GM23338 (cell line): ENCODE measurements at places on chromosomes 3 and 15. TPM values are rescaled to one million over a fixed set of nuclear protein-coding genes. Genes with fewer than 3 reads are reported as not detected.

DNA sequence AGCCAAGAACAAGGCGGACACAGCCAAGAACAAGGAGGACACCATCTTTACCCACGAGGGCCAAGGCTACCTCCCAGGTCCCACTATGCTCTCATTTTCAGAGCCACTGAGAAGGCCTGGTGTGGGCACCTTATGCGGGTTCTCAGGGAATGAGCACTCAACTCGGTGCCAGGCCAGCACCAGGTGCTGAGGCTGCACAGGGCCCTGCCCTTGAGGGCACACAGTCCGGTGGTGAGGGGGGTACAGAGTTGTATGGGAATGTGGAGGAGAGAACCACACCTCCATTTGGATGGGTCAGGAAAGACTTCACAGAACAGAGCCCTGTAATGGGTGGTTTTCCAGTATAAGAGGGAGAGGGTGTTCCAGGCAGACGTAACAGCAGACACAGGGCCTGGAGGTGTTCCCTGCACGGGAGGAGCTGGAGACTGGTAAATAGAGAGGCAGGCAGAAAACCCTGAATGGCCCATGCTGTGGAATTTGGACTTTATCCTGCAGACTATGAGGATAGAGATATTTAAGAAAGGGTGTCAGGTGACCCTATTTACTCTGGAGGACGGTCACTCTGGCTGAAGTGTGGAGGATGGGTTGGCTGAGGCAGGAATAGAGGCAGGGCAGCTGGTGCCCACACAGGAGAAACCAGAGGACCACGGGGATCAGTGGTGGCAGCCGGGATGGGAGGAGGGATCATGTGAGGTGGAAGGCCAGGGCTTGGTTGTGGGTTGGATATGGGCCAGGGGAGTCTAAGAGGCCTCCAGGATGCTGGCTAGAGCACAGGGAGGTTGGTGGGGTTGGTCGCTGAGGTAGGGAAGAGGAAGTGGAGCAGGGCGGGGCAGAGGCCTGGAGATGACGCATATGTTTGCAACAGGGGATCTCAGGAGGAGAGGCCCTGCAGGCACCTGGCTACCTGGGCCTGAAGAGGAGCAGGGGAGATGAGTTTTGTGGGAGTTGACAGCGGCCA lies 34.6 kb downstream of the CRABP1 start:
- H3K36me3 ChIP-seq, result no peaks in the 10 kb centered on the region
- H3K27me3 ChIP-seq, result no peaks in the 10 kb centered on the region
- no peak overlapping the region for H3K4me3 ChIP-seq
- H3K4me1 ChIP-seq, result no peaks in the 10 kb centered on the region
- DNase-seq, result no peak

CLRN1 gene
- total RNA-seq, result 0.69 and 0.93 TPM in 2 replicates

ITGB5 gene
- total RNA-seq, result 242 and 269 TPM in 2 replicates

PLSCR2 gene
- not detected in 2 replicates for total RNA-seq

DNA sequence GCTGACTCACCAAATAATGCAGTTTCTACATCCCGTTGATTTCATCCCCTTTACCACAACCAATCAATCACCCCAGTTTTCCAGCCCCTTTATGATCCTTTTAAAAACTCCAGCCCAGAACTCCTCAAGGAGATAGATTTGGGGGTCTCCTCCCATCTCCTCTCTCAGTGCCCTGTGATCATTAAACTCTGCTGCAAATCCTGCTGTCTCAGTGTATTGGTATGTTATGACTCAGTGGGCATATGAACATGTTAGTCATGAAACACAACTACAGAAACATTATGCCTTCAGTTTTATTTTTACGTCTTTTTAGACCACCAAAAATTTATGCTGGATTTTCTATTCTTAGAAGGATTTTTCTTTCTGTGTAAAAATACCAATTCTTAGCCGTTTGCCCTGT lies 213.7 kb downstream of the DIPK2A start:
- 0 out of 2 replicates have a peak, but pooled peaks cover 4% of the 10 kb centered on the region for H3K4me1 ChIP-seq
- H3K27ac ChIP-seq, result no peak overlapping the region
- no peaks in the 10 kb centered on the region for H3K27me3 ChIP-seq
- no peak for DNase-seq
- no peak overlapping the region for H3K4me3 ChIP-seq

WDR49 gene
- 0.08 and 1.4 TPM in 2 replicates for total RNA-seq

DNA sequence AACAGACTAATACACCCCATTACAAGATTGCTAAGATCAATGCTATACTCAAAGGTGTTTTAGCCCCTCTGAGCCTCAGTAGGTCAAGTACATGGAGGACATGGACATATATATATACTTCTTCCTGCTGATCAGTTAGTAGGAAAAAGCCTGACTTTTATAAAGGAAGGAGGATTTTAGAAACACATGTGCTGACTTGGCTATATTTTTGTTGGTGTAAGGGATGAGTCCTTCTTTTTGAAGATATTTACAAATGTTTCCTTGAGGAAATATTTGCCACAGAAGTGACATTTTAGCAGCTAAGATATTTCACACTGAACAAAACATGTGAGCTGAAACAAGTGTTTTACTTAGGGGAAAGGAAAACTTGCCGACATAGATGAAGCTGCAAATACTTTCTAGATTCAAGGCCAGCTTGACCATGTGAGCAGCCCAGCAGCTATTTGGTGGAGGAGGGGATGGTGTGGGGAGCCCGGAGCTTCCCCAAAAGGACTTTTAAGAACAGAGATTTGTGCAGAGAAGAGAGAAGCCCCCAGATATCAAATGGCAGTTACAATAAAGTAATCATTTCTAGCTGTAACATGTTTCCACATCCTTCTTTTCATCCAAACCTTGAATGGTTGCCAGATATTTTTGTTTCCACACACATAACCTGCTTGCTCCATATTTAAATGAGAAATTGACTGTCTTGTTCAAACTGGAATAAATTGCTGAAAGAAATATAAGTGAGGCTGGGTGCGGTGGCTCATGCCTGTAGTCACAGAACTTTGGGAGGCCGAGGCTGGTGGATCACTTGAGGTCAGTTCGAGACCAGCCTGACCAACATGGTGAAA lies 111.7 kb upstream of the NR2F2 start:
- no peak for DNase-seq
- no peaks in the 10 kb centered on the region for H3K4me1 ChIP-seq
- H3K36me3 ChIP-seq, result no peaks in the 10 kb centered on the region
- peaks cover 3% of the 10 kb centered on the region; the same call in 1 of the 2 replicates for H3K27me3 ChIP-seq

PIGBOS1 gene
- 9.1 and 14.1 TPM in 2 replicates for total RNA-seq

GOLGA6D gene
- total RNA-seq, result 1.0 and 2.1 TPM in 2 replicates

CFAP100 gene
- 0.07 TPM in 1 of 2 replicates, not detected in the other for total RNA-seq

GRCh38 chr3:168839653-168840052 lies 743.9 kb upstream of the GOLIM4 start:
- peak; percentile 47 for DNase-seq
- no peaks in the 10 kb centered on the region for H3K36me3 ChIP-seq
- H3K4me1 ChIP-seq, result peaks cover 60% of the 10 kb centered on the region
- no peak overlapping the region for H3K4me3 ChIP-seq
- peak overlapping the region; percentile 78 for H3K27ac ChIP-seq
- no peaks in the 10 kb centered on the region for H3K27me3 ChIP-seq

DNA sequence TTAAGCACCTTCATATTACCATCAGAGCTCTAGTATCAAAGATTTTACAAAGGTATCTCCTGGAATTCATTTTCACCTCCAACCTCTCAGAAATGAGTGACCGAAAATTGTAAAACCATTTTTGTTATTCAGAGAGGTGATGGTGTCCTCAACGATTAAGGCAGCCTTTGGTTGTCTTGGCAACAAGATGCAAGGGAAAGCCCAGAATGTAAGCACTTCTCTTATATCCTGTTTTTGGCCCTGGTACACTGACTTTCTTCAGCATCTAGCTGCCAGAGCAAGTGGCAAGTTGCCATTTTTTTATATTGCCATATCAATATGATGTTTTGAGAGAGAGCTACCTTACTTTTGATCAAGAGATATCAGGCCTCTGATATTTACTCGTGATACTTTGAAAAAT lies 384.9 kb upstream of the NECTIN3 start:
- peaks cover 40% of the 10 kb centered on the region for H3K4me1 ChIP-seq
- no peaks in the 10 kb centered on the region for H3K27me3 ChIP-seq
- no peaks in the 10 kb centered on the region for H3K36me3 ChIP-seq
- H3K4me3 ChIP-seq, result peak overlapping the region; percentile 5; the same call in 1 of the 2 replicates
- peak; percentile 59 for DNase-seq

LRRIQ4 gene
- not detected in 2 replicates for total RNA-seq

DNA sequence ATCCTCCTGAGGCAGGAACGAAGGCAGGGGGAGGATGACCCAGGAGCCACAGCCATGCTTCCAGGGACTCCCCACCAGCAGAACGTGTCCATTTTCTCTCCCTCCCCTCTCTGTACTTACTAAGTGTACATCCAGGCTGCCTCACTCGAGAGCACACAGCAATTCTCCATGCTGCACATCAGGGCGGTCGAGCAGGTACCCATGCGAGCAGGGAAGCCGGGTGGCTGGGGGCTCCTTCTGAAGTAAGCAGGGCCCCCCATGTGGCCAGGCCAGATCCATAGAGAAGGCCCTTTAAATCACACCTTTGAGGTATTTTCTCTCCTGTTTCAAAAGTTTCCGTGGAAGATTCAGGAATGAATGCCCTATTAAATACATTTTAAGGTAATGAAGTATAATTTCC lies 41.2 kb upstream of the SLC6A11 start:
- no peaks in the 10 kb centered on the region for H3K27me3 ChIP-seq
- no peak for DNase-seq
- H3K4me1 ChIP-seq, result no peaks in the 10 kb centered on the region
- H3K4me3 ChIP-seq, result no peak overlapping the region

- DNase-seq, result no peak
- no peak overlapping the region for H3K27ac ChIP-seq
- H3K4me1 ChIP-seq, result no peaks in the 10 kb centered on the region
Measured at GRCh38 chr3:159928071-159928491, 60.6 kb upstream of the IL12A start.

HMG20A gene
- 49.3 and 57.8 TPM in 2 replicates for total RNA-seq

DNA sequence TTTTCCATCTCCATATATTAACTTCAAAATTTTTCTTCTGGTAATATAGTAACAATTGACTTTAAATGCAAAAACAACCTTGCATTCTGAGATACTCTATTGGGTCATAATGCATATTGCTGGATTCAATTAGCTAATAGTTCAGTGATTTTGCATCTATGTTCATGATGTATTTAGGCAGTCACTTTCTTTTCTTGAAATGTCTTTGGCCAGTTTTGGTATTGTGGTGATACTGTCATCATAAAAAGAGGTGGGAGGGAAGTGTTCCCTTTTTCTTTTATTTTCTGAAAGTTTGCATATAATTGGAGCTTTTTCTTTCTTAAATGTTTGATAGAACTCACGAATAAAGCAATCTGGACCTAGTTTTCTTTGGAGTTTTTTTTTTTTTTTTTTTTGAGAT lies 67.4 kb upstream of the ZNF148 start:
- H3K36me3 ChIP-seq, result peaks cover 8% of the 10 kb centered on the region
- no peaks in the 10 kb centered on the region for H3K4me1 ChIP-seq
- no peaks in the 10 kb centered on the region for H3K27me3 ChIP-seq
- DNase-seq, result no peak

GRCh38 chr3:154250291-154250690 lies 74.0 kb downstream of the DHX36 start:
- peaks cover 5% of the 10 kb centered on the region; the same call in 1 of the 2 replicates for H3K36me3 ChIP-seq
- H3K27ac ChIP-seq, result no peak overlapping the region
- H3K4me3 ChIP-seq, result no peak overlapping the region
- DNase-seq, result no peak
- no peaks in the 10 kb centered on the region for H3K27me3 ChIP-seq

PODXL2 gene
- total RNA-seq, result 51.0 and 57.6 TPM in 2 replicates
